ENCODE measurements at places on chromosomes 13 and 19.

- DNase-seq = no peak
Measured at GRCh38 chr13:26541678-26542568, 15.6 kb upstream of the WASF3 start.

DNA sequence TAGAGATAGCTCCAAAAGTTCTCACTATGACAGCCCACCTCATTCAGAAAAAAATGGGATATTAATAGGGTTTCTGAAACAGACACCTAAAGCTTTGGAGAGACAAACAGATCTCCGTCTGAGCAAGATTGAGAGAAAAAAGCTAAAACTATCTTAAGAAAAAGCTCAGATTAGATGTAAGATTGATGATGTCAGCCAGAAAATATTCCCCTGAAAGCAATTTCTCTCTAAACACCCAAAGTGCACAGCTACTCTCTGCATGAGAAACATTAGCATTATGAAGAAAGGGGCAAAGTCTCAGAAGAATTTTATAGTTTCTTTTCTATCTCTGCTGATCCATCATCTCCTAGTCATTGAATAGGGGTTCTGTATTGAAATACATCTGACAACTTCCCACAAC lies 148.9 kb downstream of the ZNF737 start:
- no peak for DNase-seq

DNA sequence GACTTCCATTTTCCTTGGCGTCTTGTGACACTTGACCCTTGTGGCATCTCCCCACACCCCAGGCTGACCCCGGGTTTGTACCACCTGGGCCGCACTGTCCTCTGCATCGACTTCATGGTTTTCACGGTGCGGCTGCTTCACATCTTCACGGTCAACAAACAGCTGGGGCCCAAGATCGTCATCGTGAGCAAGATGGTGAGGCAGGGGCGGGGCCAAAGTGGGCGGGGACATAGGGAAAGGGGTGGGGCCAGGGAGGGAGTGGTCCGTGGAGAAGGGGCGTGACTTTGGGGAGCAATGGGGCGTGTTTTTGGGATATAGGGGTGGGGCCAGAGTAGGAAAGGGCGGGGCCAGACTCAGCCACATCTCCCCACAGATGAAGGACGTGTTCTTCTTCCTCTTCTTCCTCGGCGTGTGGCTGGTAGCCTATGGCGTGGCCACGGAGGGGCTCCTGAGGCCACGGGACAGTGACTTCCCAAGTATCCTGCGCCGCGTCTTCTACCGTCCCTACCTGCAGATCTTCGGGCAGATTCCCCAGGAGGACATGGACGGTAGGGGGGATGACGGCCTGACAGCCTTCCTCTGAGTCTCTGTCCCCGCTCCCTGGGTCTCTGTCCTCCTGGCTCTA lies 42.8 kb downstream of the TRPM4 start:
- DNase-seq = no peak

DNA sequence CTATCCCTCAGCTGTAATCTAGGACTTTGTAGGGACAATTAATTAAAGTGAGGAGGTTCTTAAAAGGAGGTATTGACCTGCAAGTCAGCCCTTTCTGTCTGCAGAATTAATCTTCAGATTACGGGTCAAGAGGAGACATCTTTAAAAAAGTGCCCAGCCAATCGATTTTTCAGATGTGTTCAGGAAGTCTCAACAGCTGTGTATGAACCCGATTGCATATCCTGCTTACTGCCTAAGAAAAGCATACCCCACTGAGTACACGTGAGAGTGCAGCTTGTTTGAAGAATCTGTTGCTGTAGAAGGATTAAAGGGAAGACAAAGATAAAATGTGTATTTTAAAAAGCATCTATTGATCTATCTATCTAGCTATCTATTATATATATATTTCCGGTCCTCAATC lies 1194.5 kb downstream of the UQCRFS1 start:
- no peak for DNase-seq

GRCh38 chr19:48203222-48203793 lies 32.8 kb downstream of the ZSWIM9 start:
- no peak for DNase-seq

DNA sequence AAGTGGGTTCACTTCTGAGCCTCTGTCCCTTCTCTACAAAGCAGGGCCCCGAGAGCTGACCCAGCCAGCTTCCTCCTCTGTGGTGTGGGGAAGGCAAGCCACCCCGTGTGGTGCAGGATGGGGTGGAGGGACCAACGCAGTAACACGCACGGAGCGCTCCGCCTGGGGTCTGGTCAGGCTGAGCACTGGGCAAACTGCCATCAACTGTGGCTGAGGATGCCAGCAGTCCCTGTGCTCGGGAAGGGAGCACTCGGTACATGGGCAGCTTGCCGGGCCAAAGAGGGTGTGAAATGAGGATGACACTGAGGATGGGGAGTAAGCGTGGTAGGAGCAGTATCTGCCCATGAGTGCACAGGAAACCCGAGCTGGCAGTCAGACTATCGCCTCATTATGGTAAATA lies 7.6 kb upstream of the GMIP start:
- DNase-seq = peak; percentile 42

- peak; percentile 58 for DNase-seq
Measured at GRCh38 chr19:47247308-47247990, 8.9 kb upstream of the CCDC9 start.

GRCh38 chr19:17125728-17126677 lies 50.4 kb downstream of the MYO9B start:
- DNase-seq = peak; percentile 41

GRCh38 chr19:34990578-34991192 lies 9.4 kb upstream of the GRAMD1A start:
- DNase-seq = no peak

GRCh38 chr19:44438441-44438840 lies 9.8 kb downstream of the ZNF229 start:
- DNase-seq = no peak

GRCh38 chr19:49524812-49525455 lies 2.9 kb upstream of the RCN3 start:
- DNase-seq = no peak

GRCh38 chr13:21069561-21070004 lies 8.2 kb upstream of the LATS2 start:
- DNase-seq = no peak

GRCh38 chr13:112576191-112576590 lies 11.8 kb downstream of the TUBGCP3 start:
- no peak for DNase-seq
